ENCODE measurements at places on chromosomes 5 and 9. TPM values are rescaled to one million over a fixed set of nuclear protein-coding genes. Genes with fewer than 3 reads are reported as not detected.
A peak's percentile ranks its signal among the peaks of the same experiment; 100 is the strongest.

The SLC6A7 gene
- total RNA-seq: not detected

The SLC25A48 gene
- total RNA-seq: not detected

The EFNA5 gene
- 3.6 TPM for total RNA-seq

The ZSWIM6 gene
- 0.17 TPM for total RNA-seq

The TAF11L8 gene
- total RNA-seq: not detected

The FABP6 gene
- total RNA-seq: not detected

The IER5L gene
- 3.4 TPM for total RNA-seq

DNA sequence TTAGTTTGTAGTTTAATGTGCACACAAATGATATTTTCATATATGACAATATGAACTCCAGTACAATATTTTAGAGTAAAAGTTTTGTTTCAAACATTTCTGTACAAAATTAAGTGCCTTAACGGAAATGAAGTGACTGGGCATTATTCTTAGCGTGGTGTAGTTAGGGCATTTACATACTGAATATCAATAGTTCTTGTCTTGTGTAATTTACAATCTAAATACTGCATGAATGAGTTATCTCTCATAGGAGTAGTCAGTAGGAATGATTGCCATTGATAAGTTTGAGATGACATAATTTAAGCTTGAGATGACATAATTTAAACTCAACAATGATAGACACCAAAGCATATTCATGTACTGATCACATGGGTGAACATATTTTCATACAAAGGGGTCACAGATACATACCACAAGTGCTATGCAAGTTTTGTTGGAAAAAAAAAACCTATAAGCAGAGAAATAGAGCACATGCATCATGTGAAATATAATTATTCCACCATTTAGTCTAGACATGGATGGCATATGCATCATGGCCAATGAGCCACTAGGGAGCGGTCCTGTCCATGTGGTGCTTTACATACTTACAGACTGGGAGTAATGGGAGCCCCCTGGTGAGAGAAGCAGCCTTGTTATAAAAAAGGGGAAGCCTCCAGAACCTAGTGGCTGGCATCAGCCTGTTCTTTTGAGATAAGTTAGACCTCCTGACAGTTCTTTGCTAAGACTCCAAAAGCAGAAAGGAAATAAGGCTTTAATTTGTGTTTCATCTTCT lies 1523.9 kb downstream of the MAT2B start:
- DNase-seq: peak; percentile 1

GRCh38 chr9:129415942-129416651 lies 204.8 kb downstream of the C9orf50 start:
- no peak for DNase-seq

DNA sequence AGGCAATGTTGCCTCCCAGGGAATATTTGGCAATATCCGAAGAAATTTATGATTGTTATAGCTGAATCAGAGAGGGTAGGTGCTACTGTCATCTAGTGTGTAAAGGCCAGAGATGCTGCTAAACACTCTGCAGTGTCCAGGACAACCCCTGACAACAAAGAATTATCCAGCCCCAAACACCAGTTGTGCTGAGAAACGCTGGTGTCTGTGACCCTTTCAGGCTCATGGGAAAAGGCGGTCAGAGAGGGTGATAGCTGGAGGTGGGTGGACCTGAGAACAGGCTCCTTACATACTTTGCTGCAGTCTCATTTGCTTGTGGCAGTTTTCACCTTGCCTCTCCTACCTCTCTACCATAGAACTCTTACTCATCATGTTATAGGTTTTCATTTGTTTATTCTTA lies 295.3 kb upstream of the DMRT1 start:
- no peak for DNase-seq

DNA sequence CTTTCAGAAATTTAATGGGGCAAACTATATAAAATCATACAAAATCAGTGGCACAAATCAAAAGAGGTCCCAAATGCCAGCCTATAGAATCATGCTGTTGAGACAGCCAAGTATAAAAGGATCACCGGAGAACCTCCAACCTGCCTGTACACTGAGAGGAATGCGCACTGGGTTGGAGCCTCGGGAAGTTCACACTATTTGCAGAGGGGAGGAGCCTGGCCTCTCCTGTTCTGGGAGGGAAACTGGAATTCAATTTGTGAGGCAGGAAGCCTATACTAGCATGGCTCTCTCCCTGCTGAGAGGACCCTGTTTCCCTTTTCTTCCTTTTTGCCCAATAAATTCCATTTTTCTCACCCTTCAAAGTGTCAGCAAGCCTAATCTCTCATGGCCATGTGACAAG lies 406.0 kb downstream of the HINT1 start:
- DNase-seq: no peak

DNA sequence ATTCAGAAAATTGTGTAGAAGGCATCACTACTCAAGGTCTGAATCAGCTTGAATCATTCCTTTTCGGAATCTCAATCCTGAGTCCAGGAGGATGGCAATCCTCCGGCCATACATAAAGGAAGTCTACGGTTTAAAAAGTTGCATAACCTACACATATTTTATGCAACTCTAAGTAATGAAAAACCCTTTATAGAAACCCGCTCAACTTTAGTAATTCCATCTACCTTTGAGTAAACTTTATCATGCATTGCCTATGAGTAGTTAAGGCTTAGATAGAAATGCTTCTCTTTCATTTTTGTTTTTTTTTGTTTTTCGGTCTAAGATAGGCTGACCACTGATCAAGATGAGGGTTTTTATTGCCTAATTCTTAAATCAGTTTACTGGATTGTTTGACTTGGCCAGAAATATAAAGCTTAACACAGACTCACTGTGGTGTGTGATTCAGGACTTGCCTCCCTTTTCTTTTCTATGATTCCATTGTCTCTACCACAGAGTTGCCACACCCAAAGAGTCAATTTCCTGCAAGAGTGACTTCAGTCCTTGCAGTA lies 85.0 kb downstream of the LURAP1L start:
- no peak for DNase-seq

- DNase-seq: no peak
Observed at GRCh38 chr5:27778121-27778520, 739.7 kb upstream of the CDH9 start.

- no peak for DNase-seq
Observed at GRCh38 chr9:98745470-98745869, 36.7 kb upstream of the GABBR2 start.
